ENCODE measurements at places on chromosomes 6 and 20. TPM values are rescaled to one million over a fixed set of nuclear protein-coding genes. Genes with fewer than 3 reads are reported as not detected.

SNPH gene
- 9.9 TPM for total RNA-seq

ATP6V1G2 gene
- total RNA-seq = 46.4 TPM

RIPK1 gene
- 20.4 TPM for total RNA-seq

DLK2 gene
- 5.0 TPM for total RNA-seq

DNMT3B gene
- total RNA-seq = 19.7 TPM

SLC18B1 gene
- 12.8 TPM for total RNA-seq

NKAPL gene
- total RNA-seq = 0.47 TPM

AP5S1 gene
- total RNA-seq = 9.0 TPM

PI16 gene
- not detected for total RNA-seq

LAMA2 gene
- 22.4 TPM for total RNA-seq

DNA sequence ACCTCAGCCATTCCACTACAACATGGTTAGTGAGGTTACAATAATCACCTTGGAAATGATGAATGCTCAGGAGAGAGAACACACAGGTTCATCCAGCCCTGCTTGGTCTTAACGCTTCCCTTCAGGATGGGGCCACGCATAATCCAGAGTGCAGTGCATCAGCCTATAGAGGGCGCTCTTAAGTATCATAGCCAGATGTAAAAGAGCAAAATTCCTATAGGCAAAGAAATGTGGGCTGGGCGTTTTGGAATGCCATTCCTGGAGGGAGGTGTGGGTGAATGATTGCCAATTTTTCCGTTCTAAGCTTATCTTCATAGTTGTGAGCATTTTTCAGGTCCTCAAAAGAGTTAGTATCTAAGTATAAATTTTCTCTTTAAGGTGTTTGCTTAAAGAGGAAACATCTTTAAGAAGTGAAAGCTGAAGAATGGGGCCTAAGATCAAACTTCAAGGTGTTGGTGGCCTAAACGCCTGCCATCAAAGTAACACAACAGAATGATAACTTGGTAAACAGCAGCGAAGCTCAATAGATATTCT, 1.8 kb downstream of the RIPOR2 start:
- no peak for ATAC-seq

DNA sequence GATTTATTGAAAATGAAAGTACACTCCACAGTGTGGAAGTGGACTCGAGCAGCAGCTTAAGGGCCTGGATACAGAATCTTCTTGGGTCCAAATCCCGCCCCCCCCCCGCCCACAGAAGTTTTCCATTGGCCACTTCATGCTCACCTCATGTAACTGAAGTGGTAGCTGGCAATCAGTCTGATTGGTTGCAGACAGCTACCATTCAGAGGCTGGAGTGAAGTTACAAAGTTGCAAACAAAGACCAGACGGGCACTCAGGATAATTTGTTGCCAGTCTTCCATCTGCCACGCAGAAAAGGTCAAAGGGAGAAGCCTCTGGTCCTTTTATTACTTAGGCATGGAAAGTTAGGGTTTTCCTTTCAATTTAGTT, 25.8 kb upstream of the FABP7 start:
- no peak for ATAC-seq

GRCh38 chr6:9131616-9132015, 696.3 kb upstream of the SLC35B3 start:
- peak; percentile 96 for ATAC-seq

GRCh38 chr20:47922269-47922668, 137.0 kb upstream of the SULF2 start:
- ATAC-seq = no peak

DNA sequence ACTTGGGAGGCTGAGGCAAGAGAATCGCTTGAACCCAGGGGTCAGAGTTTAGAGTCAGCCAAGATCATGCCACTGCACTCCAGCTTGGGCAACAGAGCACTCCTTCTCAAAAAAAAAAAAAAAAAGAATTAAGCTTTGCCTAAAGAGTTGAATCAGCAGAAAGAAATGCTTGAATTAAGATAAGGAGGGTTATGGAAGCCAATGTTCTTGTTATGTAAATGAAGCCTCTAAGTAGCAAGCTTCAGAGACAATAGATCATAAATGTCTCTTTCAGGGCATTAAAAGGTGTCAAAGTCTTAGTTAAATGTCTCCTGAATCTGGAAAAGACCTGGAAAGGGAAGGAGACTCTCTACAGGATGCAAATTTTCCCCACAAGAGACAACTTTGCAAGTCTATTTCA, 69.7 kb upstream of the FAM83B start:
- no peak for ATAC-seq

DNA sequence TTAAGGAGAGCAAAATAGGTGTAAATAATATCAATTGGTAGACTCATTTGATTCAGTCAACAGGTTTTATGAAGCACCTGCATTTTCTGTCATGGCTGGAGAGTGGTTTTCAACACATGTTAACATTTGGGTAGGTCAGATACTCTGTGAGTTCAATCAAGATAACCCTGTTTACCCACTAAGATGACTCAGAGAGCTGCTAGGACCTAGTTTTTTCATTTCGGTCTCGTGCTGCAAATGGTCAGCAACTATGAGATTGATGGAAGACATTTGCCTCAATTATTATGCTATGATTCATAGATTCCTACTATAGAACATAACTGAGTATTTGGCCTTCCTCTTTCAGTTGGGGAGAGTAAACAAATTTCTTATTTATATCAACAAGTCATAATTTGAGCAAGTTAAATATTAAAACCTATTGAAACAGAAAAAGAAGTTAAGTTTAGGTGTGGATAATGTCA, 391.4 kb upstream of the CITED2 start:
- ATAC-seq = peak; percentile 56

GRCh38 chr20:62246872-62247652, 8.7 kb downstream of the OSBPL2 start:
- no peak for ATAC-seq

- ATAC-seq = no peak
Measured at GRCh38 chr6:11366934-11367637, 134.6 kb upstream of the NEDD9 start.

DNA sequence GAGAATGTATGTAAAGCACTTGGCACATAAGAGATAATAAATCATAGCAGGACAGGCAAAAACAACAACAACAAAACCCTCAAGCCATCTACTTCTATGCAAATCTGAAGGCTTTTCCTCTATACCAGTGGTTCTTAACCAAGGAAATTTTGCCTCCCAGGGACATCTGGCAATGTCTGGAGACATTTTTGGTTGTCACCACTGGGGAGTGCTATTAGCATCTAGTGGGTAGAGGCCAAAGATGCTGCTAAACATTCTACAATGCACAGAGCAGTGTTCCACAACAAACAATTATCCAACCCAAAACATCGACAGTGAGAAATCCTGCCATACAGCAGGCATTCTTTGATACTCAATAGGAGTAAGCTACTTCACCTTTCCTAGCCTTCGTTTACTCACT, 28.2 kb downstream of the NDRG3 start:
- ATAC-seq = no peak

GRCh38 chr20:18778690-18779392, 34.7 kb upstream of the SCP2D1 start:
- no peak for ATAC-seq

DNA sequence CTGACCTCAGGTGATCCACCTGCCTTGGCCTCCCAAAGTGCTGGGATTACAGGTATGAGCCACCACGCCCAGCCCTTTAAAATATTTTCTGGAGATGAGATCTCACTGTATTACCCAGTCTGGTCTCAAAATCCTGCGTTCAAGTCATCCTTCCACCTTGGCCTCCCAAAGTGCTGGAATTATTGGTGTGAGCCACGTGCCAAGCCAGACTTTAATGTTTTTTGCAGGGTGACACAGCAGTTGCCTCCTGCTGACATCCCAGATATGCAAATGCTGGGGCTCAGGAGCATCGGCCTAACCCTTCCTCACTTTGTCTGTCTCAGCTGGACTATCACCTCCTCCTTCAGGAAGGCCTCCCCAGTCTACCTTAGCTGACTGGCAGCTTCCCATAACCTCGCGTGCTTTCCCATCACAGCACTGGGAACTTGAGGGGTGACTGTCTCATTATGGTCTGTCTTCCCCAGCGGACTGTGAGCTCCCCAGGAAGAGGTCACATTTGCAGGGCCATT, 14.3 kb upstream of the ID1 start:
- ATAC-seq = no peak

GRCh38 chr20:4272225-4272624, 256.9 kb upstream of the RNF24 start:
- ATAC-seq = no peak

DNA sequence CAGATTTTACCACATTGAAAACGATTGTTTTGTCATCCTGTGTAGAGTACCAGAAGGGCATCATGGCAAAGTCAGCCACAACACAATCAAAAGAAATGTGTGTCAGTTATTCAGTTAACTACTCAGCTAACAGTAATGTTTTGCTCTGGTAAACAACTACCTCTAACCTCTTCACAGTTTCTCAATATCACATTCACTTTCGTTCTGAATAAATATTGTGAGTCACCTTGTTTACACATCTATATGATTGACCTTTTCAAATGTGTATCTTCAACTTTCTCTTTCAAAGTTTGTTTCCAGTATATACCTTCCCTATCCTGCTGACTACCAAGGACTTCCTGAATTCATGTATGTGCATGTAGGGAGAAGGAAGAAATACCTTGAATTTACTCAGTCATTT, 216.6 kb upstream of the UFL1 start:
- no peak for ATAC-seq

DNA sequence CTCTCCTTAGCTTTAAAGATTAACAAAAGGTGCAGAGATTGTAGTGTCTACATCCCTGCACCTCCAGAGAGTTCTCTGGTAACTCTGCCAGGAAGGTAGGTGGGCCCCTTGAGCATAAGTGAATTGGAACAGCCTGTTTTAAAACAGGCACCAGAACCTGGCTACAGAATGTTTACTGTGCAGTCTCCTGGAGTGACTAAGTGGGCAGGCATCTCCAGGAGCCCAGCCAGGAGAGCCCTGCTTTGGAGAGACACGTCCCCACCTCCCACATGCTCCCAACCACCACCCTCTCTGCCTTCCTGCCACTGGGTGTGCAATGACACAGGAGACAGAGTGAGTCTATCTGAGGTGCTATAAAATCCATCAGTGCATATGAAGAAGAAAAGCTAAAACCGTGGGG, 110.3 kb upstream of the EYA4 start:
- no peak for ATAC-seq

DNA sequence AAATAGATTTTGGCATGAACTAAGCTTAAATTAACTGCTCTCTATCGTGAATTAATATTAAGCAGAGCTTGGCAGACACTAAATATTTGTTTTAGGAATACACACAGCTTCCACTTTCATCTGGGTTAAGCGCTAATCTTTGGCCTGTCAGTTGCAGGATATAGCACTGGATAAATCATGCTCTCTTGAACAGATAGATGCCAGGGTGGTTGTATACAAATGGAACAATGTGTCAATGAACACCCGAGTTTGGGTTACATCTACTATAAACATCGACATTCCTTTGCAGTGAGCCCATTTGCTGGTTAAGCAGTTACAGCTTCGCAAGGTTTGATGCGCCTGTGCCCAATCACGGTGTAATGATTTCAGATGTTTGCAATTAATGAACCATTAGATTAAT, 338.2 kb upstream of the ZFP64 start:
- no peak for ATAC-seq

GRCh38 chr20:9480066-9480465, 34.3 kb upstream of the LAMP5 start:
- no peak for ATAC-seq

DNA sequence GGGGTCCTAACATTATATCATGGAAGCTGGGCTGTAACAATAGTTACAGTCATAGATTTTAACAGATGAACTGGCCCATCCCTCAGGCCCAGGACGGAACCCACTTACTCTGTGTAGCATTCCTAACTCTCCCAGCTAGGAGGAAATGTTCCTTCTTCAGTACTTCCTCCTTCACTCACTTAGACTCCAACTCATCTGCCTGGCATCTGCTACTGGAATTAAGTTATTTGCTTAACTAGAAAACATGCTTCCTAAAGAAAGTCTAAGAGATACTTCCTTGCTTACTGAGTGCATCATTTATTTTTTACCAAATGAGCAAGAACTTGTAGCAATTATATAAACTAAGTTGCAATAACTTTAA, 20.5 kb downstream of the GCLC start:
- ATAC-seq = peak; percentile 42

DNA sequence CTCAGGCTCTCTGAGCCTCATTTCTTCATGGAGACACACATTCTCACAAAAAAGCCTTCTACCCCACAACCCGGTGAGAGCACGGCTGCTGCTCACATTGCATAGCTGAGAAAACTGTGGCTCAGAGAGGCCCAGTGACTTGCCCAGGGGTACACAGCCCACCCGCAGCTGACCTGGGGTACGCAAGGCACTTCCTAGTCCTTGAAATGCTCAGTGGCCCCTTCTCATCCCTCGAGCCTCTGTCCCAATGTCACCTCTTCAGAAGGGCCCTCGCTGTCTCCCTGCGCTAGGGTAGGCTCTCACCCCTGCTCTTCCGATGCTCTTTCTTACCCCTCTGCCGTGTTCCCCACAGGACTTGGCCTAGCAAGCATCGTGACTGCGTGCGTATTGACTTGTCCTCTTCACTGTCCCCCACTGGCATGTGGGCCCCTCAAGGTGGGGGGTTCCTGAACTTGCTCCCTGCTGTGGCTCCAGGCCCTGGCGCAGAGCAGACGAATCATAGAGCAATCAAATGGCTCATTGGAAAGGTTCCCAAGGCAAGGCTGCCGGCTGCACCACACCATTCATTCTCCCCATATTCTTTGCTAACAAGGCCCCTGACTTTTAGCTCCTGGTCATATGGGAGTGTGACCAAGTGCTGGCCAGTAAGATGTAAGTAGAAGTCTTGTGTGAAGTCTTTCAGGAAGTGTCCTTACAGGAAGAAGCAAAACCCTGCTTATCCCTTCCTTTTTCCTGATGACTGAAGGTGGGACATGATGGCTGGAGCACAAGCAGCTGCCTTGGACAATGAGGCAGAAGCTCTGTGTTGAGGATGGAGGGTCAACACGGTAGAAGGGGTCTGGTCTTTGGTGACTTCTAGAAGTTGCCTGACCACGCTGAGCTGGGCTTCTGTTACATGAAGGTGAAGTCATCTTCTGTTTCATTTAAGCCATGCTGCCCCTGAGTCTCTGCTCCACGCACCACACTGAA, 22.7 kb downstream of the PCK1 start:
- ATAC-seq = no peak

- peak; percentile 9 for ATAC-seq
Measured at GRCh38 chr20:54172856-54173652, 732 bp downstream of the CYP24A1 start.

GRCh38 chr6:56798163-56798562, 155.5 kb upstream of the DST start:
- ATAC-seq = peak; percentile 70

- no peak for ATAC-seq
Measured at GRCh38 chr6:84161190-84161589, 66.3 kb downstream of the CEP162 start.

DNA sequence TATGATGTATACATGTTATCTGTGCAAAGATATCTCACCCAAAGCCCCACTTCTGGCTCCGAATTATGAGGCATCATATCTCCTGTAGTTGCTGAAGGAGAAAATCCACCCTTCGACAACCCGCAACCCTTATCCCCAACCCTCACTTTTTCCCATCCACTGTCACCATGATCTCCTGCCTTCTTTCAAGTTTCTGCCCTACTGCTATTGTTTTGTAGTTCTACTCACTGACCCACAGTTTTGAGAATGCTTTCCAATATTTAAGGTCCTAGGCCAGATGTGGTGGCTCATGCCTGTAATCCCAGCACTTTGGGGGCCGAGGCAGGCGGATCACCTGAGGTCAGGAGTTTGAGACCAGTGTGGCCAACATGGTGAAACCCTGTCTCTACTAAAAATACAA, 22.2 kb downstream of the ADGRF1 start:
- ATAC-seq = no peak

- ATAC-seq = no peak
Measured at GRCh38 chr6:72522735-72523141, 99.1 kb upstream of the KCNQ5 start.
